Right forelimb (tissue), 1 donor: ENCODE measurements at places on chromosomes 5 and 9.

GRCh38 chr9:36461323-36461722 lies 61.3 kb upstream of the RNF38 start:
- DNase-seq: no peak

GRCh38 chr5:67089200-67089725 lies 107.3 kb downstream of the CD180 start:
- DNase-seq: no peak

GRCh38 chr9:85479305-85479704 lies 262.4 kb downstream of the AGTPBP1 start:
- no peak for DNase-seq

DNA sequence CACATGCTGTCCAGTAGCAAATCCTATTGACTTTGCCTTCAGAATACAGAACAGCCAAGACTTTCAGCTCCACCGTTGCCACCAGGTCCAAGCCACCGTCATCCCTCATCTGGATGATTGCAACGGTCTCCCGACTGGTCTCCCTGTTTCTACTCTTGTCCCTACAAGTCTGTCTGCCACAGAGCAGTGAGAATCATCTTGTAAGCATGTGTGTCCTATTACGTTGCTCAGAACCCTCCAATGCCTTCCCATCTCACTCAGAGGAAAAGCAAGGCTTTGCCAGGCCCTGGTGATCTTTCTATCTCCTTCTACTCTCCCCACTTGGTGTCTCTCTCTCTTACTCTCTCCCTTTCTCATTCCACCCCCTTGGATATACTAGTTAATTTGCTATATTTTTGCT lies 76.7 kb upstream of the GDNF start:
- no peak for DNase-seq

DNA sequence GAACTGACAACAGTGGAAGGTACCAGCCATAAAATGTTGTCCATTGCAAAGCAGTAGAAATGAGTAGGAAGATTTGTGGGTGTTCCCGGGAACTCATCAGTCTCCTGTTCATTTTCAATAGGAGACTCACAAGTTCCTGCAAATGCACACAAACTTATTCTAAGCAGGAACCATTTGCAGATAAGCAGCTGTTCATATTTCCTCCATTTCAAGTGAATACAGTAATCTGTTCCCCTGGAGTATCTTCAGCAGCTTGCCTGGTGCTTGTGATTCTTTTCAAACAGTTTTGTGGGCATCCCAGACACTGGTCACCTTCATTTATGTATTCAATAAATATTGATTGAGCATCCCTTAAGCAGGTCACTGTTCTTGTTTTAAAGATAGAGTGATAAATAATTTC lies 1315.5 kb upstream of the C9orf72 start:
- DNase-seq: no peak

DNA sequence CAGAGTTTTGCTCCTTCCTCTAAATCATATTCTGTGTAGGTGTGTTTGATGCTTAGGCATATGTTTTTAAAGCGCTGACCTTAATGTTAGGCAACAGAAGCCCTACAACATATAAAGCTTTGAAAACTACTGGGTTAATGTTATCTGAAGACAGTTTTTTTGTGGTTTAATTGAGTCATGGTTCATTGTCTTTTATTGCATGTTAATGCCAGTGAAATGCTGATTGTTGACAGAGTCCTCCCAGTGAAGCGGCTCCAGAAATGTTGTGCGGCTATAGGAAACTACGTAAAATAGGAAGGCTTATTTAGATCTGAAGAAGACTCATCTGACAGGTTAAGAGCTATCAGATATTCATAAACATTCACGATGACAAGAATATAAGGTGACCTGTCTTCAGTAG lies 424.6 kb downstream of the CCDC171 start:
- no peak for DNase-seq

DNA sequence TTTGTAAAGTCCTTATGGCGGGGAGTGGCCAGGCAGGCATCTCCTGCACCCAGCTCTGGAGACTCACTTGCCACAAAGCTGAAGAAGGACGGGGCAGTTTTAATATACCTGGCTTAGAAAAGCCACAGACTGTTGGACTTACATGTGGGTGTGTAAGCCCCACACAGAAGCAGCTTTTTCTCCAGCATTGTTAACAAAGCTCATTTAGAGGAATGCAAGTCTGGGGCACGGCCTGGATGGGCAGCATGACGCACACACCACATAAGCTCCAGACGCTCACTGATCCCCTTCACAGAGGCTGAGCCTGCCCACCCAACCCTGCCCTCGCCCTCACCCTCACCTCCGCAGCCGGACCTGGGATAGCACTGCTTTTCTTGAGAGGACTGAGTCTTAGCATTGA lies 58.0 kb upstream of the PDE8B start:
- no peak for DNase-seq

GRCh38 chr5:151517122-151517920 lies 69.9 kb downstream of the SLC36A1 start:
- DNase-seq: no peak

DNA sequence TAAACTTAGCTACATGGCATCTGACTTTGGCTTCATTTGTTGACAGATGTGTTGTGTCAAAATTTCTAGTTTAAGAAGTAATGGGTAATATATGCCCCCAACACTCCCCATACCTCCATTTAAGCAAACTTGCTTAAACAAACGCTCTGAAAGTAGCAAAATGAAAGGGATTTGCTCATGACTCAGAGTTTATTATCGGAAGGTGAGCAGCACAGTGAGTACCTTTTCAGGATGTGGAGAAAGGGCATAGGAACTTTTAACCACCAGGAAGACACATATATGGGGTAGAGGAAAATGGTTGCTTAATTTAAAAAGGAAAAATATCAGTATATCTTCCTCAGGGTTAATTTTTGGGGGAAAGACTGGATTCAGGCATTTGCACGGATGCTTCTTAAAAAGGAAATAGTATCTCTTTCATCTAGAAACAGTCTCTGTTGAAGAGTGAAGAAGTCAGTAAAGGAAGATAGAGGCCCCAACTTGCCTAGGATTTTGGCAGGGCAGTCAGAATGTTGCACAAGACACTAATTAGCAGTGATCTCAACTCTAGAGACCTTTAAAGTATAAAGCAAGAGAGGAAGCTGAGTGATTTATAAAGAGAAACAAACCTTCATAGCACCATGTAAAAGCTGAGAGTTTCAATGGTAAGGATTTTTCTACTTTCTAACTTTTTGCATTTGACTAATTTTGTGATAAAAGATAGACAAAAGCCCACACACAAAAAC lies 155.1 kb downstream of the TRIO start:
- no peak for DNase-seq

- no peak for DNase-seq
Measured at GRCh38 chr9:125932012-125932411, 184.8 kb downstream of the PBX3 start.

- DNase-seq: peak; percentile 74
Measured at GRCh38 chr9:82488313-82489200, 500.0 kb downstream of the SPATA31D1 start.

- no peak for DNase-seq
Measured at GRCh38 chr9:85117831-85118230, 448.3 kb downstream of the NTRK2 start.

- DNase-seq: no peak
Measured at GRCh38 chr5:157308836-157309465, 43.0 kb downstream of the CYFIP2 start.

GRCh38 chr9:114004221-114004716 lies 73.8 kb downstream of the AMBP start:
- DNase-seq: peak; percentile 68

GRCh38 chr5:179553875-179554274 lies 3.5 kb downstream of the RUFY1 start:
- DNase-seq: no peak

- DNase-seq: no peak
Measured at GRCh38 chr9:98849563-98849962, 42.1 kb downstream of the GALNT12 start.

- DNase-seq: no peak
Measured at GRCh38 chr5:142785206-142785605, 15.0 kb downstream of the ARHGAP26 start.

DNA sequence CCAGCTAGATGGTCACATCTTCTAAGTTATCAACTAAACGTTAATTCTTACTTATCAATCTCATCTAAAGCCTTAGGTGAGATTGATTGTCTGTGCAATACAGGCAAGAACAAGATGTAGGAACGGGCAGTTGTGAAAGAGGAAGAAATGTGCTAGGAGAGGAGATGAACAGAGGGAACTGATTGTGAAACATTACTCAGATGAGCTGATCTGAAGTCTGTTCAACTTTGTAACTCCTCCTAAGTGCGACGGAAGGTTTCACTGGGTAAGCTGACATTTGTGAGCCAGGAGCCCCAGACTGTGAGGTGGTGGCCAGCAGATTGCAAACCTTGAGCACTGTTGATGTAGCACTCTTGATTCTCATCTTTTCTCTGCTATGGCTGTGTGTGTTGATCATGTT lies 204.1 kb downstream of the CD180 start:
- no peak for DNase-seq

- no peak for DNase-seq
Measured at GRCh38 chr5:147452165-147452811, 57.6 kb downstream of the DPYSL3 start.

- no peak for DNase-seq
Measured at GRCh38 chr5:123217173-123217572, 128.1 kb downstream of the PRDM6 start.
